ENCODE measurements at places on chromosomes 4 and X.

GRCh38 chr4:188824553-188824952 lies 685.3 kb downstream of the TRIML1 start:
- DNase-seq = no peak

DNA sequence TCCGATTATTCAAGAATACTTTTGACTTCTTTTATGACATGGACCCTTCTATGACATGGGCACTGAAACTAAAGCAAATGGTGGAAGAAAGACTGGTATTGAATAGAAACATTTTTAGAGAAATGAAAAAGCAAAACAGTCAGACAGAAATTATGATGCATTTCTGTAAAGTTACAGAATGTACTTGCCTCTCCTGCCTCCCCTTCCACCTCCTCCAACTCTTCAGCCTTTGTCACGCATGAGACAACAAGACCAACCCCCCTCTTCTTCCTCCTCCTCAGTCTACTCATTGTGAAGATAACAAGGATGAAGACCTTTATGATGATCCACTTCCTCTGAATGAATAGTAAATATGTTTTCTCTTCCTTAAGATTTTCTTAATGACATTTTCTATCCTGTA lies 46.3 kb upstream of the HUWE1 start:
- no peak for DNase-seq

DNA sequence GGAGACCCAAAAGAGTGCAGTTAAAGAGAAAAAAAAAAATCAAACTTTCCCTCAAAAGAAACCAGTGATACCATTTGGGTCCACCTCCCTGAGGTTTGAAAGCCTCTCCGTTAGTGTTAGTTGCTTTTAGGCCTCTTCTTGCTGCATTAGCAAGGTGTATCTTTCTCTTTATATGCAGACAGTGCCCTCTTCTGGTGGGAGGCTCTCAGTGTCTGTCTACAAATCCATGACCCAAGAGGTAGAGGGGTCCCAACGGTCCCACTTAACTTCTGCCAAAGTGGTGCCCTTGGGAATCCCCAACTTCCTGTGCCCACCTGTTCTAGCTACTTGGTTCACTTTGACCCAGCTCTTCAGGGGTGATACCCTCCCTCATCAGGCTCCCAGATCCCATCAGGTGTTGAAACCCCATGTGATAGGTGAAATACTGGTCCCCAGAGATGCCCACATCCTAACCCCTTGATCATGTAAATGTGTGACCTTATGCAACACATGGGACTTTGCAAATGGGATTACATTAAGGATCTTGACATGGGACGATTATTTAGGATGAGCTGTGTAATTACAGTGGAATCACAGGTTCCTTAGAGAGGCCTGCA lies 63.7 kb upstream of the CD99 start:
- DNase-seq = peak; percentile 7

- no peak for DNase-seq
Measured at GRCh38 chrX:154598656-154599055, 13.7 kb downstream of the CTAG1A start.
